ENCODE measurements at places on chromosomes 3 and 15. TPM values are rescaled to one million over a fixed set of nuclear protein-coding genes. Genes with fewer than 3 reads are reported as not detected.

DNA sequence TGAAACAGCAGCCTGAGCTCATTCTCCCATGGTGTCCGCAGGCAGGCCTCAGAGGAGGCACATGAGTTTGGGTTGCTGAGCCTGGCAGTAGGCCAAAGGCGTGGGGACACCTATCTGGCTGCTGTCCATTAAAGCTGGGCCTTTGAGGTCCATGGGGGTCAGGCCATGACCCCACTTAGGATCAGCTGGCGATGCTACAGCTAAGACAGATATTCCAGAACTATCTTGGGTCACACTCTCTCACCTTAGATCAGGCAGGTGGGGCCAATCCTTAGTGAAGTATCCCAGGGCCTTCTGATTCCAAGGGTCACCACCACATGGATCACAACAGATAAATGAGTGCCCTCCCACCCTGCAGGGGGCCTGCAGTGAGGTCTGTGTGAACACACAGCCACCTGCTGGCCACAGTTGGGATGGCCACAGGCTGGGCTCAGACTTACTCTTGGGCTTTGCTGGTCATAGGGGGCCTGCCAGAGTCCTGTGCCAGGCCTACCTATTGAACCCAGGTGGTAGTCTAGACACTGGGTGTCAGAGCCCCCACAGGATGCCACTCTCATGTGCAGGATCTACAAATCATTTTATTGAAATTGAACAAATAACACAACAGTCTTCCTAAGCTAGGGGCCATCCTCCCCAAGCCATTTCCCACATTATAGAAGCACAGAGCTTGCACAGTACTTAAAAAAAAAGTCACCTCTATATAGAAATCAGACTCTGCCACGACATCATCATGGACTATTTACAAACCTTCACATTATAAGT, 2.0 kb upstream of the HYAL2 start:
- no peak for DNase-seq

GRCh38 chr3:170418422-170419398, at the start of gene CLDN11:
Gene CLDN11 (plus strand): TSS chr3:170418868. CDS start chr3:170419067, 199 bp downstream.
- peak; percentile 35 for DNase-seq

GRCh38 chr3:46897031-46897430, 19.5 kb downstream of the PTH1R start:
- DNase-seq: no peak

GRCh38 chr3:14764331-14765059, 54.3 kb upstream of the FGD5 start:
- DNase-seq: no peak

DNA sequence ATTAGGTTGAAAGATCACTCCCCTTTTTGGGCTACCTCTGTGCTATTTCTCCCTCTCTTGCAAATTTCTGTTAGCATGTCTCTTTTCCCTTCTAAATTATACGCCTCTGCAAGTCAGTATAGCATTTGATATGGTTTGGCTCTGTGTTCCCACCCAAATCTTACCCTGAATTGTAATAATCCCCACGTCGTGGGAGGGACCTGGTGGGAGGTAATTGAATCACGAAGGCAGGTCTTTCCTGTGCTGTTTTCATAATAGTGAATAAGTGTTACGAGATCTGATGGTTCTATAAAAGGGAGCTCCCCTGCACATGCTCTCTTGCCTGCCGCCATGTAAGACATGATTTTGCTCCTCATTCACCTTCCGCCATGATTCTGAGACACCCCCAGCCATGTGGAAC, 41.0 kb downstream of the TAMM41 start:
- DNase-seq: no peak

- DNase-seq: no peak
These were observed 64.4 kb downstream of the GTPBP8 start for GRCh38 chr3:113055201-113055600.

- DNase-seq: peak; percentile 73
These were observed 108.1 kb upstream of the PLAAT1 start for GRCh38 chr3:193132964-193133363.

- no peak for DNase-seq
These were observed 57.9 kb downstream of the ARHGAP31 start for GRCh38 chr3:119352034-119352609.

DNA sequence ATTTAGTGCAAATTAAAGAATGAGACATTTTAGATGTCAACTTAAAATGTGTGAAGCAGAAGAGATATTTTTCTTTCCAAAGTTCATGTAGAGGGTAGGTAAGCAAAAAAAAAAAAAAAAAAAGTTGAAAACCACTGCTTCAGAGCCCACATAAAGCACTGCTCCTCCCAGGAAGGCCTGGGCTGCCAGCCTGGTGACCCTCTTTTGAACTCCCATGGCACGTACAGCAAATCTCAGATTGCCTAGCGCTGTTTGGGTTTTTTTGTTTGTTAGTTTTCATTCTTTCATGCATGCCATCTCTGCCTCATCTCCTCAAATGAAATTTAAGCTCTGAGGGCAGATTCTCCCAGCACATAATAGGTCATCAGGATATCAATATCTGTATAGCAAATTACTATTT, 120.1 kb downstream of the SRGAP3 start:
- DNase-seq: no peak

DNA sequence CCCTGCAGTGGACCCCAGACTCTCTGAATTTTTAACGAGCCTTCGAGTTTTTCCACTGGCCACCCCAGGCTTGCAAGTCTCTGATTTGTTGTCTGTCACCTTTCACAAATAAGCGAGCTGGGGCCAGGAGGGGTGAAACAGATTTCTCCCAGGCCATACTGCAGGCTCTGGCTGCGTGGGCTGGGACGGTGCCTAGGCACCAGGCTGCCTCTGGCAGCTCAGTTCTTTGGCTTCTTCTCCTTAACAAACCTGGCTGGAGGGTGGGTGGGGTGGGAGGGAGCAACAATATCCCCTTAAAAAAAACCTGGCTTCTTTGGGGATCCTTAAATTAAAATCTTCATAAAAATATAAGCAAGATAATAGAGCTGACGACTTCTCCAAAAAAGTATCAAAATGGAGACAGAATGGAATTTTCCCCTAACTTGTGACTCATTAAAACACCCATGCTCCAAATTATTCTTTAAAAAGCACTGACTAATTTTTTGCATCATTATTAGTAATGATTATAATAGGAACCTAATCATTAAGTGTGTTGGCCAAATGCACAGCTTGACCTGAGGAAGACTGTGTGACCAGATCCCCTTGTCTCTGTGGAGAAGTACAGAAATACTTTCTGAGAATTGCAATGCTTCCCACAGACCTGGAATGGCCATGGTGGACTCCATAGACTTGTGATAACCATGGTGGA, 84.1 kb downstream of the SNRK start:
- no peak for DNase-seq

- no peak for DNase-seq
These were observed 1026.2 kb downstream of the PLOD2 start for GRCh38 chr3:145134738-145135137.

DNA sequence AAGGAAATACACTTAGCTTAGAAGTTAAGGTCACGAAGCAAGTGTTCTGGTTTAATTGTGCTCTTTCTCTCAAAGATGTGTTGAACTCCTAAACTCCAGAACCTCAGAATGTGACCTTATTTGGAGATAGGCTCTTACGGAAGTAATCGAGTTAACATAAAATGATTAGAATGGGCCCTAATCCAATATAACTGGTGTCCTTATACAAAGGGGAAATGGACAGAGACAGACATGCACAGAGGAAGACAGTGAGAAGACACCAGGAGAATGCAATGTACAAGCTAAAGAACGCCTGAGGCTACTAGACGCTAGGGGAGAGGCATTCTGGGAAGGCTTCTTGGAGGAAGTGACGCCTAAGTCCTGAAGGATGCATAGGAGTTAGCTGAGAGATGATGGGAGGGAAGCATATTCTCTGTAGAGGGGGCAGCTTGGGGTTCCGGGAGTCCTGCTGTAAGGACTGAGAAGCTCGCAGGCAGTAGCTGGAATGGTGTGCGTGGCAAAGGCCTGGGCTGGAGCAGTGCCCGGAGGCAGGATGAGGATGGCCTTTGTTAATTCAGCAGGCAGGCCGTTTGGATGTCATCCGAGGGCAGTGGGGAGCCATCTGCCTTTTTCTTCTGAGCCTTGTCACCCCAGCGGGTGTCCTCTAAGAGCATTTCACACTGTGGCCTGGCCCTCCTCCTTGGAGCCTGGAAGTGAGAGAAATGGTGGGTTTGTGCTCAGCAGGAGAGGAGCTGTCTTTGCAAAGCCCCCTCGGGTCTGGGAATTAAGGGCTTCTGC, 513.4 kb downstream of the SHQ1 start:
- no peak for DNase-seq

DNA sequence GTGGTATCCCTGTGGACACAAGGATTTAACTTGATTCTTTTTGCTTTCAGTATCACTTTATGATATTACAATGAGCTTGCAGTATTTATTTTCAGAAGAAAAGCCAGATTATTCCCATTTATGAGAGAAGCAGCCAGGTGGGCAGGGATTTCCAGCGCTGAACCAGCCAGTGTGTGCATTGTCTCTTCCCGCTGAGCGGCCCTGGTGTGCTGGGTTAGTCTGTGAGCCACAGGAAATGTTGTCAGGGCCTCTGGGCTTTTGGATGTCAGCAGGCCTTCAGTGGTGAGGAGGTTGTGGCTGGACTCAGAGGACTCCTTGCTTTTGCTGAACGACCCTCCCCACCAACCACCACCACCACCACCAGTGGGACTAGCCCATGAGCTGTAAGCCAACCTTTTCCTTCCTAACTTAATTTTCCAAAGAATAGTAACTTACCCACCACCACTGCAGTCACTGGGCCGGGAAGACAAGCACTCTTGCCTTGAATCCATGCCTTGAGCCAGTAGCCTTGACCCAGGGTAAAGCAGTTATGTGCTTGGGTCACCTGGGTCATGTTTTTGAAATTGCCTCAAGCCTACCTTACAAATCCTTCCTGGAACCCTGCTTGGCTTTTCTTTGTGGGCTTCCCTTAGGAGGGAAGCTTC, 33.1 kb downstream of the FLNB start:
- no peak for DNase-seq

DNA sequence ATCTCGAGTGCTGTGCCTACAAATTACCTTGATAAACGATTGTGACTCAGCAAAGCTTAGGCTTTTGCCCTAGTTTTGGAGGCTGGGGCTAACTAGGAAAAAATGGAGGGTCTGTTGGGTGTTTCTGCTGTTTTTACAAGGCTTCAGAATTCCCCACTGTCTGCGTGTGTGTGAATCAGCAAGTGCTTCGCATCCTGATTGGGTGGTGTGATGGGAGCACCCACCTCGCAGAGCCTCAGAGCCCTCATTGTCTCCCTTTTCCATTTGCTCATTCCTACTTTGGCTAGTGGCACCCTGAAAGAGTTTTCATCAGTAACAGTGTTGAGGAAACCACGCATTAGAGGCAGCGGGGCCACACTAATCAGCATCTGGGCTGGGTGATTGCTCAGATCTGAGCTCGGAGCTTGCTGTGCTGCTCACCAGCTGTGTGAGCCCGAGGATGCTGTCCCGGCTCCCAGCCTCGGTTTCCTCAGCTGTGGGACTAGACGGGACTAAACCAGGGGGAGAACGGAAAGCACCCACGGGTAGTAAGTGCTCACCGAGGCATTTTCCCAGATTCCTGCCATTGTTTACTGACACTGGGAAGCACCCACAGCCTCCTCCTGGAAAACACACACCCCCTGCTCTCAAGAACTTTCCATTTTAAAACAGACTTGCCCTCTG, 40.6 kb downstream of the GOLGA8S start:
- no peak for DNase-seq

- DNase-seq: no peak
These were observed 587.8 kb downstream of the RBMS3 start for GRCh38 chr3:29868543-29869101.

GRCh38 chr3:52364322-52365035, 48.4 kb downstream of the DNAH1 start:
- DNase-seq: no peak

DNA sequence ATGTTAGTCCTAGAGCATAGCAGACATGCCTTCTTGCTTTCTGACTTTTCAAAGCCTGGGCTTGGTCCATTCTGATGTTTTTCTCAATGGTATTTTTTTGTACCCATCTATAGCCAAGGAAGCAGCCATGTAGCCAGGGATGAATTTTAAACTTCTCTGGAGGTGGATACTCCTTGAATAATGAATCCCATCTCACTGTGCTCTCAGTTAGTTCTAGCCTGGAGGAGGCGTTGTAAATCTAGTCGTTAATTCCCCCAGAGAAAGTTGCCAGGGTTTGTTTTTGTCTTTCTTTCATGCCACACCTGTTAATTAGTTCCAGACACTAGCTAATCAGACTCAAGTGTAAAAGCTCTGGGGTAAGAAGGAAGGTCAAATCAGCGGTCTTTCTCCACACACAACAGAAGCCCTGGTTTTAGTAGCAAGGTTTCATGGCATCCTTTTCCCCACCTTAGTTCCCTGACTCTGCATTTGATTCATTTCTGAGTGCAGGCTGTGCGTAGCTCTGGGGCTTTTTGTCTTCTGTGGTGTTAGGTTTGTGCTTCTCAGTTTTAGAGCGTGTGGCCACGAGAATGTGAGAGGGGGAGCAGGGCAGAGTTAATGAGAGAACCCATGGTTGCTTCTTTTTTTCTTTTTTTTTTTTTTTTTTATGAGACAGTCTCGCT, 19.7 kb downstream of the PTPRG start:
- DNase-seq: no peak

- DNase-seq: no peak
These were observed 677.5 kb downstream of the ZPLD1 start for GRCh38 chr3:103112273-103112672.

DNA sequence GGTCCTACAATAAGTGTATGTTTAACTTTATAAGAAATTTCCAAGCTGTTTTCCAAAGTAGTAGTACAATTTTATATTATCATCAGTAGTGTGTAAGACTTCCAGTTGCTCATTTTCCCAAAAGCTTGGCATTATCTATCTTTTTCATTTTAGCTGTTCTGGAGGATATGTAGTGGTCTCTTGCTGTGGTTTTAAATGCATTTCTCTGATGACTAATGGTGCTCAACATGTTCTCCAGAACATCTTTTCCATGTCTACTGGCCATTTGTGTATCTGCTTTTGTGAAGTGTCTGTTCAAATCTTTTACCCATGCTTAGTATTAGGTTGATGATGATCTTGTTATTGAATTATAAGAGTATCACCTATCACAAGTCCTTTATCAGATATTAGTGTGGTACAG, 13.3 kb downstream of the BCL2A1 start:
- DNase-seq: no peak

- DNase-seq: peak; percentile 73
These were observed 55.3 kb downstream of the CCDC33 start for GRCh38 chr15:74291101-74292071.

- DNase-seq: no peak
These were observed 3.7 kb upstream of the TMED3 start for GRCh38 chr15:79307251-79307650.

- no peak for DNase-seq
These were observed 180.7 kb downstream of the TLE3 start for GRCh38 chr15:69917056-69917455.

GRCh38 chr3:160540551-160540950, 24.8 kb downstream of the KPNA4 start:
- DNase-seq: no peak

- no peak for DNase-seq
These were observed 81.4 kb downstream of the TM4SF4 start for GRCh38 chr3:149555927-149556326.

The CHRNB4 gene
- not detected for total RNA-seq

The ADGRG7 gene
- 0.10 TPM for total RNA-seq

The PCBP4 gene
- 13.6 TPM for total RNA-seq

The RAB8B gene
- 52.0 TPM for total RNA-seq

The CDHR4 gene
- not detected for total RNA-seq

The SNX33 gene
- 13.2 TPM for total RNA-seq

The FSTL1 gene
- total RNA-seq: 530 TPM

The OXTR gene
- 0.59 TPM for total RNA-seq

The IL16 gene
- total RNA-seq: 8.9 TPM

The ECE2 gene
- not detected for total RNA-seq

The UBA3 gene
- 74.8 TPM for total RNA-seq

The PRTG gene
- total RNA-seq: 1.5 TPM

The MUC13 gene
- total RNA-seq: not detected

The GRIP2 gene
- 2.4 TPM for total RNA-seq

The GOLGA6A gene
- total RNA-seq: 0.89 TPM

The A4GNT gene
- not detected for total RNA-seq

The FGF12 gene
- 1.4 TPM for total RNA-seq

The ACKR4 gene
- total RNA-seq: 41.2 TPM

All from skin of body (tissue), 3 donors.